ENCODE measurements at places on chromosomes 3 and 15.

DNA sequence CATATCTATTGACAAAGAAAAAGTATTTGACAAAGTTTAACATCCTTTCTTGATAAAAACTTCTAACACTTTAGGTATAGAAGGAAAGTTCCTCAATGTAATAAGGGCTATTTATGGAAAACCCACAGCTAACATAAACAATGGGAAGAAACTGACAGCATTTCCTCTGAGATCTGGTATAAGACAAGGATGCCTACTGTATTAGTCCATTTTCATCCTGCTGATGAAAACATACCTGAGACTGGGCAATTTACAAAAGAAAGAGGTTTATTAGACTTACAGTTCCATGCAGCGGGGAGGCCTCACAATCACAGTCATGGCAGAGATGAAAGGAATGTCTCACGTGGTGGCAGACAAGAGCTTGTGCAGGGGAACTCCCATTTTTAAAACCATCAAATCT, 17.8 kb upstream of the CLDN1 start:
- DNase-seq, result no peak

- no peak for DNase-seq
These were observed 83.9 kb upstream of the DCBLD2 start for GRCh38 chr3:98985431-98985830.

- no peak for DNase-seq
These were observed 40.9 kb downstream of the CRTC3 start for GRCh38 chr15:90570643-90571042.

- DNase-seq, result no peak
These were observed 1.1 kb downstream of the MTFMT start for GRCh38 chr15:65028338-65028737.

- DNase-seq, result no peak
These were observed 322.2 kb upstream of the SEMA6D start for GRCh38 chr15:47395076-47395475.

DNA sequence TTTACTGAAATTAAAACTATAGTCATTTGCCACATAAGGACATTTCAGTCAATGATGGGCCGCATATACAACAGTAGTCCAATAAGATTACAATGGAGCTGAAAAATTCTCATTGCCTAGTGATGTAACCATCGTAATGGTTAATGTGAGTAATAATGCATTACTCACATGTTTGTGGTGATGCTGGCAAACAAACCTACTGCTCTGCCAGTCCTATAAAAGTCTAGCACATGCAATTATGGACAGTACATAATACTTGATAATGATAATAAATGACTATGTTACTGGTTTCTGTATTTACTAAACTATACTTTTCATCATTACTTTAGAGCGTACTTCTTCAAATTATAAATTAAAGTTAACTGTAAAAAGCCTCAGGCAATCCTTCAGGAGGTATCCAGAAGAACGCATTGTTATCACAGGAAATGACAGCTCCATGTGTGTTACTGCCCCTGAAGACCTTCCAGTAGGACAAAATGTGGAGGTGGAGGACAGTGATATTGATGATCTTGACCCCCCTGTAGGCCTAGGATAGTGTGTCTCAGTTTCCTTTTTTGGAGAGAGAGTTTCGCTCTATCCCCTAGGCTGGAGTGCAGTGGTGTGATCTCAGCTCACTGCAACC, 102.7 kb downstream of the ATP1B3 start:
- no peak for DNase-seq

GRCh38 chr3:149245738-149246451, 24.3 kb upstream of the CP start:
- DNase-seq, result no peak

DNA sequence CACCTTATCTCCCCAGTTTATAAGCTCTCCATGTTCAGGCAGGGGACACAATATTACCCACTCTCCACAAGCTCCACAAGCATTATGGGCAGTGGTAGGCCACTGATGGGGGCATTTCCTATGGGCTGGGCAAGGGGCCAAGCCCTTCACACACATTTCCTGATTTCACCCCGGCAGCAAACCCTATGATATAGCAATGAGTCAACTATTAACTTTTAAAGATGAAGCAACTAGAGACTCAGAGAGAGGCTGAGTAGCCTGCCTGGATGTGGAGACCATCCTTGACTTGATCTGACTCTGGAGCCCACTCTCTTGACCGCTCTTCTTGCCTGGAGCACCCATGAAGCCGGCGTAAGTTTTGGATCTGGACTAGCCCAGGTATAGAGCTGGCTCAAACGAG, 27.4 kb downstream of the FOXL2NB start:
- no peak for DNase-seq

DNA sequence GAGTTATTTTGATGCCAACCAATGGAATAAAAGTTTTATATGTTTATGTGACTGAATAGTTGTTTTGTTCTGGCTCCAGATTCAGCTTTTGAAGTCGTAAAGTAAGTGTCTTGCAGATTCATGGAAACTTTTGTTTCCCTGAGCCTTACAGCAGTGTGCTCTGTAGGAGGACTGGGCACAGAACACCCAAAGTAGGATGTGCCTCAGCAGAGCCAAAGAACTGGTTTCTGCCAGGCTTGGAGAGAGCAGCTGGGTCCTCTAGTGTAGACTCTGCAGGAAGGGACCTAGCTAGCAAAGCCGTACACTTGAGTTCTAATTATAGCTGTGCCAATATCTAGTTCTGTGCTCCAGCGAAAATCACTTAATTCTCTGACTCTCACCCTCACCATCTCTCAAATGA, 261.2 kb upstream of the DNAJC19 start:
- no peak for DNase-seq

GRCh38 chr3:70471464-70472342, 159.3 kb upstream of the MDFIC2 start:
- no peak for DNase-seq

GRCh38 chr3:48747015-48747615, 30.1 kb upstream of the IP6K2 start:
- DNase-seq, result no peak

- DNase-seq, result no peak
These were observed 563 bp downstream of the ARL6IP5 start for GRCh38 chr3:69085168-69085832.

DNA sequence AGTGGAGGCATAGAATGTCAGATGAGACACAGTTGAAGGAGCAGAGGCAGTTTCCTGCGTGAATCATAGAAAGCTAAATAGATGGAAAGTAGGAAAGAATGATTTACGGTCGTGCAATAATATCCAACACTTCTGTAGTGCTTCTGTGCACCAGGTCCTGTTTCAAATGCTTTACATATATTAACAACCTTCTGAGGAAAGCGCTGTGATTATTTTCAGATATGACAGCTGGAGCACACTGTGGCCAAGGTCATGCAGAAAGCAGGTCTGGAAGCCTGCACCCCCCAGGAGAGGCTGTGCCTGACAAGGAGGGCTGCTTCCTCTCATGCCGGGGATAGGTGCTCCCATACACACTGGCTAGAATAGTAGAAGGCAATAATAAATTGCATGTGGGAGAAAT, 104.5 kb downstream of the CHRNA7 start:
- DNase-seq, result no peak

DNA sequence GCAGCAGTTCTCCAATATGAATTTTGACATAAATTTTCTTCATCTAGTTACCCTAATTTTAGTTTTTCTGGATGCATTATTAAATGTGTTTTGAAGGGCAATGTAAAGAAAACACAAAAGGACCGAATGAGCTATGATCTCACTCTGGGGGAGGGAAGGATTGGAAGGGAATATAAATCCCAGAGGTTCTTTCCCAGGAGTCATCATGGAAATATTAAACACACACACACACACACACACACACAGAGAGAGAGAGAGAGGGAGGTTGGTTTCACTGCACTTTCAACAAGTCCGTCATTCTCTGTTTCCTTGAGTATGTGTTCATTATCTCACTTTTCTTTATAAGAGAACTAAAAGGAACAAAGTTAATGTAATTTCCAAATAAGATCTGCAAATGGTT, 70.7 kb upstream of the DCBLD2 start:
- DNase-seq, result no peak

GRCh38 chr3:87798567-87798947, 260.2 kb downstream of the CGGBP1 start:
- DNase-seq, result no peak

DNA sequence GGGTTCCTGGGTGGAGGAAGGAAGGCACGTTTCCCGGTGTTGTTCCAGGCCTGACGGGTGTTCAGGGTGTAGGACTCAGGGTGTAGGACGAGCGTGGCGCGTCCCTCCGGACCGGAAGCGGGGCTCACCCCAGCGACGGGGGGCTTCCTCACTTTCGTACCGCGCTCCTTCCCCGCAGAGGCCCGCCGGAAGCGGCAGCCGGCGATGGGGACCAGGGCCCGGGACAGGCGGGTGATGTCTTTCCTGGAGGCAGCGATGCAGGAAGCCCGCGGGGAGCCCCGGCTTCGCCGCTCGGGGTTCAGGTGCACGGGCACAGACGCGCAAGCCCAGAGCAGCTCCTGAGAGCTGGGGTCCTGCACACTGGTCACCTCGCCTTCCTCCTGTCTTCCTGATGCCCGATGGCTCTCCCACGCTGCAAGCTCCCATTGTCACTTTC, 13.4 kb downstream of the FOXL2NB start:
- DNase-seq, result no peak

GRCh38 chr15:91338766-91339165, 238.7 kb downstream of the SV2B start:
- DNase-seq, result peak; percentile 54

GRCh38 chr3:38610436-38610835, 39.1 kb downstream of the SCN5A start:
- no peak for DNase-seq

DNA sequence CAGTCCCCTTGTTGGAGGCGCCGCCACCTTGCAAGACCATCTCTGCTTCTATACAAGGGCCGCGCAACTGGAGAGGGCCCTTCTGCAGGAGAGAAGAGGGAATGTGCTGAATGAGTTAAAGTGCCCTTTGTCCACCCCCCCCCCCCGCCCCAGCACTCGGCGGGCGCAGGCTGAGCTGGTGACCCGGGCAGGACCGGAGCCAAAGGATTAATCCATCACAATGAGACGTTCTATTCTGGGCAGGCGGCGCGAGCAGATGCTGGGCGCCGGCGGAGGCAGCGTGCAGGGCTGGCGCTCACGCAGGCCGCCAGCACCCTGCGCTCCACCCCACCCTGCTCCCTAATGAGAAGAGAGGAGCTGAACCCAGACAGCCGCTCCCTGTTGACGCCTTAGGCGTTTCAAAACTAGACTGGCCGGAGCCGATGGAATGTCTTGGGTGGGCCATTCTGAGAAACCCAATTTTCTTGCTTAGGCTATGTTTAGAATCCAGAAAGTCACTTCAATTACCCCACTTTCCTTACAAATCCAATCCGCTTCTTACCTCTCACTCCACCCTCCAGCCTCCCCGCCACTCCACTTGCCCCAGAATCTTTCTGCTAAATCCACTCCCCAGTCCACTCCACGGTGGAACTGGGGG, 32.9 kb downstream of the GJD2 start:
- DNase-seq, result peak; percentile 29

All from H1 (cell line).